ENCODE measurements at places on chromosomes 13 and 19.

GRCh38 chr19:46755077-46755852, 9.0 kb upstream of the STRN4 start:
- DNase-seq = no peak

GRCh38 chr13:51721496-51721895, 82.5 kb downstream of the DHRS12 start:
- DNase-seq = no peak

- no peak for DNase-seq
These were observed 344.0 kb downstream of the MTUS2 start for GRCh38 chr13:29164116-29164515.

- no peak for DNase-seq
These were observed 34.6 kb downstream of the MYH14 start for GRCh38 chr19:50238043-50238442.

- no peak for DNase-seq
These were observed 534 bp upstream of the GEMIN7 start for GRCh38 chr19:45078390-45079062.

DNA sequence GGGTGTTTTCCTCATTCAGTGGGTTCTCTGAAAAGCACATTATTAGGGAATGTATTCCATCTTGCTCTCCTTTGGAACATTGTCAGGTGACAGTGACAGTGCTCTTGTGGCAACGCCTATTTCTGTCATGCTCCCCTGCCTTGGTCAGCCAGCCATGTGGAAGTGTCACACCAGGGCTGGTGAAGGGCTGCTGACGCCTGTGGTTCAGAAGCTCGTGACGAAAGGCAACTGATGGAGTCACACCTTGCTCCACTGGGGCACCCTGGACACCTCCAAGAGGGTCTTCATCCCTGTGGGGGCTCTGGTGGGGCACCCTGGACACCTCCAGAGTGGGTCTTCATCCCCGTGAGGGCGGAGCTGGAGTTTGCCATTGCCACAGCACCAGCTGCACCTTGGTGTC, 68.9 kb upstream of the GPR183 start:
- peak; percentile 92 for DNase-seq

DNA sequence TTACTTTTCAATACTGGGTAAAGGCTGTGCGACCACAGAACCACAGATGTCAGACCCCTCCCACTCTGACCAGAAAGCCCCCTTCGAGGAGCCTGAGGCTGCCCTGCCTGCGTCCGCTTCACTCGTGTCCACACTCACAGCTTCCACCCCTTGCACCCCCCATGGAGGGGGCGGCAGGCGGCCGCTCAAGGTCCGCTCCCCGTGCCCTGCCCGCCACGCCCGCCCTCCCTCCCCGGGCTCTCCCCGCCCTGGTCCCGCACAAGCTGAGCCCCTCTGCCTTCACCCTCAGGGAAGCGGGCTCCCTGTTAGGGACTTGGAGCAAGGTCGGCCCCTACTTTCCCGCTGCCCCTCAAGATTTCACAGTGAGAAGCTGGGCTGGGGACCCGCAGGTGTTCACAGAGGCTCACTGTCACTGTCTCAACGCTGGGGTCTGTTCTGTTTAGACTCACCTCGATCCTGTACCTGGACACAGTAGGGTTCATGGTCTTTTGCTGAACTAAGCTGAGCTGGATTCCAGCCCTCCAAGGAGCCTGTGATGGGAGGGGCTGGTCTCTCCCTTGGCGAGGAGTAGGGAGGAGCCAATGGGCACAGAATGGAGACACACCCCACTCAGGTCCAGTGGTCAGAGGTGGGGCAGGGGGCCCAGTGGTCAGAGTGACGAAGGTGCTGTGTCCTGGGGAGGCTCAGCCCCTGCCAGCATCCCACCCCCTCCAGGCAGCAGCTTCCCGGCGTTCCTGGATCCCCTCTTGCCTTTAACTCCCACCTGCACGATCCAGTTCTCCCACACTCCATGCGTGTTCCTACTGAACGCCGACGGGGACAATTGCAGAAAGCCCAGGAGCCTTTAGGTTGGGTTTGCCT, 69.5 kb downstream of the SPACA7 start:
- no peak for DNase-seq

DNA sequence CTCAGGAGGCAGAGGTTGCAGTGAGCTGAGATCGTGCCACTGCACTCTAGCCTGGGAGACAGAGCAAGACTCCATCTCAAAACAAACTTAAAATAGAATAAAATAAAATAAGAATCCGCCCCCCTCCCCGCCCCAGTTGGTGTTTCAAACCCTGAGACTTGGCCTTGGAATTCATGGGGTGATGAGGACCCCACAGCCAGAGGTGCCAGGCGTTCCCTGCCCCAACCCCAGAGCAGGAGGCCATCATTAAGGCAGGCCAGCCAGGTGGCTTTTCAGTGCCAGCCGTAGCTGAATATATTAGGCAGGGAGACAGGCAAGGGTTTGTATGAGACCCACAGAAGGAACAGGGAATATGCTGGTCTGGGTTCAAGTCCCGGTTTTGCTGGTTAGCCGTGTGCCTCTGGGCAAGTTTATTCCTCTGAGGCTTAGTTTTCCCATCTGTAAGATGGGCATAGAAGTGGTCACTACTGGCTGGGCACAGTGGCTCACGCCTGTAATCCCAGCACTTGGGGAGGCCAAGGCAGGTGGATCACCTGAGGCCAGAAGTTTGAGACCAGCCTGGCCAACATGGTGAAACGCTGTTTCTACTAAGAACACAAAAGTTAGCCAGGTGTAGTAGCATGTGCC, 12.3 kb downstream of the HPN start:
- no peak for DNase-seq

DNA sequence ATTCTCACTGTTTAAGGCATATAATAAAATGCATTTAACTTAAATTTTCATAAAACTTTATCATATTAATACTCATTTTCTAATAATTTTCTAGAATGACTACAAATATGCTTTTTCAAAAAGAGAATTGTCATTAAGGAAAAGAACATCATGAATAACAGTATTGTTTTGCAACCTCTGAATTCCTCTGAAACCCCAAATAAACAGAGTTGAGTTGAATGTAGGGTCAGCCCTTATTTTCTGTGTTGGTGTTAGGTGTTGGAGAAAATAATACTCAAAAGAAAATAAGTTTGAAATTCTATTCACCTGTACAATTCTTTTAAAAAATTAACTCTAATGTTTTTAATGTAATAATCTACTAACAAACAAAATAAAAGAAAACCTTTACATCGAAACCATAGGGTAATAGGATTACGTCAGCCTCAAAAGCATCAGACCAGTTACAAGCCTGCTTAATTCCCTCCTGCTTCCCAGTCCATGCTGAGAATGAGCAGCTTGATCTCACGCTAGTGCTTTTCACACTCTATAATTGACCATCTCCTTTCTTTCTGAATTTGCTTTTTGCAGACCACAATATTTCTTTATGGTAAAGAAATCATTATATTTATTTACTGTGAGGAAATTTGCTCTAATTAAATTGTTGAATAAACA, 160.9 kb downstream of the PCDH9 start:
- DNase-seq = no peak

GRCh38 chr13:52179925-52180324, 20.5 kb upstream of the NEK3 start:
- no peak for DNase-seq
